ENCODE measurements at places on chromosomes 5 and 9.

GRCh38 chr9:123508048-123508447 is 152.1 kb downstream of the CRB2 start:
- DNase-seq, result no peak

- DNase-seq, result no peak
These were observed 5.5 kb upstream of the NINJ1 start for GRCh38 chr9:93139365-93140182.

DNA sequence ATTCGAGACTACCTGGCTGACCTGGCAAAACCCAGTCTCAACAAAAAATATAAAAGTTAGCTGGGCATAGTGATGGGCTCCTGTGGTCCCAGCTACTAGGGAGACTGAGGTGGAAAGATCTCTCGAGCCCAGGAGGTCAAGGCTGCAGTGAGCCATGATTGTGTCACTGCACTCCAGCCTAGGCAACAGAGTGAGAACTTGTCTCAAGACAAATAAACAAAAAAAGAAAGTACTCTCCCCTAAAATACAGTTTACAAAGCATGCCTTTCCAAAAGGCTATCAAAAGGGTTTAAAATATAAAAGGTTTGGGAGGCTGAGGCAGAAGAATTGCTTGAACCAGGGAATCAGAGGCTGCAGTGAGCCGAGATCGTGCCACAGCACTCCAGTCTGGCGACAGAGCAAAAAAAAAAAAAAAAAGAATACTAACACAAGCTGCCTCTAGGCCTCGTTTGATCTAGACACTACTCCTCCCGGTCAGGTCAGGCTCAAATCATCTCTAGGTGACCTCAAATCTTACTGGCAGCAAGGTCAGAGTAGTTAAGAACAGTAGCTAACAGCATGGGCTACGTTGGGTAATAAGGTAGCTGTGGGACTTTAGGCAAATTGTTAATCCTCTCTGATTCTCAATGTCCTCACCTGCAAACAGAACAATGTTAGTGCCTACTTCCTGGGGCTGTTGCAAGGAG is 9.3 kb downstream of the NAIF1 start:
- no peak for DNase-seq

GRCh38 chr9:113528088-113528487 is 64.6 kb downstream of the RGS3 start:
- DNase-seq, result no peak

DNA sequence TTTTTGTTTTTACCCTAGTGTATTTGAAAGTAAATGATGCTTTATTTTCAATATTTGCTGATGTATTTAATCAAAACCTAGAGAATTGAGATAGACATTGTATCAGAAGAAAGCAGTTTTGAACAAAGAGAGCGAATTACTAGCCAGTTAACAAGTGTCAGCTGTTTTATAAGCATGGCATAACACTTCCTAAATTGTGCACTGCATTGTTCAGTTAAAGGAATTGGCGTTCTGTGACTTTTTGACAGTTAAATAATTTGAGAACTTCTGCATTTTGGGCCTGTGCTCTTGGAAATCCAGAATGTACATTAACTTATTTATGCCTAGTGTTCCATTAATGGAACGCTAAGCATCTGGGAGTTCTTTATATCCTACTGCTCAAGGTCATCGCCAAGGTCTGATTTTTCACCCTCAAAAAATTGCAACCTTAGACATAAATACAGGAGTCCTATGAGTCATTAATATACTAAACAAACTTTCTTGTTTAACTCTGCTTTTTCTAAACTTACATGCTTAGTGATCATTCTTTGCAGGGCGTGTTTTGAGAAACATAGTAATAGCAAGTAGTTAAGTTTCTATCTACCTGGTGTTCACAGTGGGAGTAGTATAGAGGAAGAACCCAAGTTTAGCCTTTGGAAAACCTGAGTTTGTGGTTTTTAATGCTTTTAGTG is 31.1 kb downstream of the RASA1 start:
- no peak for DNase-seq

GRCh38 chr5:178289438-178289837 is 56.8 kb upstream of the PHYKPL start:
- no peak for DNase-seq

DNA sequence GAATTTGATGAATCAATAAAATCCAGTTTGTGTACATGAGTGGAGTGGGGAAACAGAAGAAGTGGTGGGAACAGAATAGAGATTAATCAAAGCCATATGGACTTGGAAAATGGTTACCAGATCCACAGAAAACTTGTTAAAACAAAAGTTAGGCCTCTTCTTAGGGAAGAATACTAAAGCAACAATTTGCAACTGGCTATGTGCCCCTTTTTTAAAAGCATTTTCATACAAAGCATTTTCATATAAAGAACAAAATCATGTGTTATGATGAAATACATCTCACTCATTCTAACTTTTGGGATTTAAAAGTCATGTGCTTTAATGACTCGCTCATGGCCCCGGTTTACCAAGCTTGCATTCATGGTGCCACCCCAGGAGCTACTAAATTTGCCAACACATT is 276.9 kb downstream of the EFNA5 start:
- DNase-seq, result peak; percentile 53

DNA sequence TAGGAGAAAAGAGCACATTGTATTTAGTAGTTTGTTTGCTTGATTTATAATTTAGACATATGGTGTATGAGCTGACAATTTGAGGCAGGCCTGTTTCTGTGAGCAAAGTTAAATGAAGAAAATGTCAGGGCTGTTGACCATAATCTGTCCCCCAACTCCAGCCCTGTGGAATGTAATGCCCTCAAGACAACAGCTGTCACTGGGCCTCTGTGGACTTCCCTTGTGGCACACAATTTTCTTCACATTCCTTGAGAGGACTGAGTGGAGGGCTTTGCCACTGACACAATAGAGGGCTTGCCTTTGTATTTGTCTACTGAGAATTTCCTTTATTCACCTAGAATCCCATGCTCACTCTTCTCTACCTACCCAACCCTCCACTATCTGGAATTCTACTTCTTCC is 141.2 kb upstream of the CD180 start:
- DNase-seq, result no peak

- DNase-seq, result no peak
These were observed 801.5 kb downstream of the NR2F1-AS1 start for GRCh38 chr5:92779536-92779935.

- DNase-seq, result no peak
These were observed 100.4 kb upstream of the CLINT1 start for GRCh38 chr5:157959370-157959769.

GRCh38 chr9:117733465-117733864 is 29.3 kb downstream of the TLR4 start:
- no peak for DNase-seq

GRCh38 chr9:86723346-86723745 is 224.0 kb downstream of the GAS1 start:
- no peak for DNase-seq

DNA sequence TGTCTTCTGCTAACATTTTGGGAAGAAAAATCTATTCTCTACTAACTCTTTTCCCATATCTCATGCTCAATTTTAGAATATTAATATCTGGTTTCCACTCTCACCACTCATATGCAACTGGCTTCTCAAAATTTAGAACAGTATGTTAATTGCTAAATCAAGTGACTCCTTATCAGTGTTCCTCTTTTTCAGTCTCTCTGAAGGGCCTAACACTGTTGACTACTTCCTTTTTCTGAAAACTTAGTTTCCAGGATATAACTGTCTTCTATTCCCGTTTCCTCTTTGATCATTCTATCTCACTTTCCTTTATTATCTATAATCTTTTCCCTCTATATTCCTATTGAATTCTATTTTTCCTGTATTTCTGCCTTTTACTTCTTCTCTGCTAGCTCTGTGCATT is 1717.2 kb upstream of the C9orf72 start:
- DNase-seq, result no peak

- peak; percentile 46 for DNase-seq
These were observed 477.9 kb downstream of the ACTL7B start for GRCh38 chr9:108377881-108378280.

DNA sequence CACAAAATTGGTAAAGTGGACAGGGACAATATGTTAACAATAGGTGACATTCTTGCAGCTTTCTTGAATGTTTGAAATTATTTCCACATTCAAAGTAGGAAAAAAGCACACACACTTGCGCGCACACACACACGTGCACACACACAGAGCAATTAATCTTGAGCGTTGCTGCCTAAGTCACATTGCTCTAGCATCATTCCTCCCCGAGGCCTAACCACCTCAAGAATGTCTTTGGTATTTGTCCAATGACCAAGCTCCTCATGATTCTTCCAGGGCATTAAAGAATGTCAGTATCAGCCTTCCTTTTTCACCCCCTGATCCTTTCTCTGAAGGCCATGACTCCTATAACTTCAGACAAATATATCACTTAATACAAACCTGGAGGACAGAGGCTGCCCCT is 198.1 kb downstream of the NPR3 start:
- DNase-seq, result peak; percentile 51

DNA sequence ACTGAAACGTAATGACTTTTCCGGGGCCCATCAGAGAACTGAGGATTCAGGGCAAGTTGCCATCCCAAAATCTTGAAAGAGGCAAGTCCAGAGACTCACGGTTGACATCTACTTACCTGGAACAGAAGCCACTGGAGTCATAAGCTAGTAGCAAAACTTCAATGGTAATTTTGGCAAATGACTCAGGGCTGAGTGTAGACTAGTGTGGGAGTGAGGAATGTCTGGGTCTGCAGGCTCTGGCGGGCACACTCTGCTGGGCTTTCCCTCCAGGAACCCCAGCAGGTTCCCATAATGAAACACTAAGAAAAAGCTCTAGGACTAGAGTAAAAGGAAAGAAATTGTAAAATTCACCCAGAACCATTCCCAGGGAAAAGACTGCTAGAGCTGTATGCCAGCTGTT is 122.9 kb upstream of the NFIL3 start:
- peak; percentile 57 for DNase-seq

GRCh38 chr5:119161430-119161829 is 90.5 kb downstream of the DMXL1 start:
- no peak for DNase-seq

- peak; percentile 75 for DNase-seq
These were observed 536.9 kb upstream of the ZNF608 start for GRCh38 chr5:125283372-125283771.

DNA sequence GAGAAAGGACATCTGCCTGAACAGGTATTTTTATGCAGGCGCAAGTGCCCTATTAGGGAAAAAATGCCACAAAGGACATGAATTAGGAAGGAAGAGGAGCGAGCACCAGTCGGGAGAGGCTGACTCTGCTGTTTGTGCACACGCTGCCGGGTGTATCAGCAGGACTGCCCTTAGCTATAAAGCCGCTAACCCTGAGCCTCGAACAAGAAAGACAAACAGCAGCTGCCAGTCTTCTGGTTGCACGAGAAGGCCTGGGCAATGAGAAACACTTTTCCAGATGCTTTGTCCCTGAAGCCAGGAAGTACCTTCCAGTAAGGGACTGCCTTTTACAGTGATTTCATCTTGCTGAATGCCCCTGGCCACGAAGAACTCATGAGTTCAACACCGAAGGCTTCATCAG is 12.6 kb downstream of the QSOX2 start:
- no peak for DNase-seq

DNA sequence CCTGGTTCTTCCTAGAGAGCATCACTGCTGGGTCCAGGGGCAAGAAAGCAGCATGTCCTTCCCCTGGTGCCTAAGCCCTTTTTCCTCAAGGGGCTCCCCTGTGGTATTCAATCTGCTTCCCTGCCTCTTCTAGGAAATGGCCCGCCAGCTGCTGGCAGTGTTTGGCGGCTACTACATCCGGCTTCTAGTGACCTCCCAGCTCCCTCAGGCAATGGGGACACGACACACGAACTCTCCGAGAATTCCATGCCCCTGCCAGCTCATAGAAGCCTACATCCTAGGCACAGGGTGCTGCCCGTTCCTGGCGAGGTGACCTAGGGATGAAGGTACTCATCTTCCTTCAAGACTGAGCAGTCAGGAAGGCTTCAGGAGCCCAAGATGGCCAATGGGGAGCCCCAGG is 14.6 kb downstream of the TEX53 start:
- no peak for DNase-seq

GRCh38 chr5:5203451-5203850 is 63.3 kb downstream of the ADAMTS16 start:
- DNase-seq, result no peak

DNA sequence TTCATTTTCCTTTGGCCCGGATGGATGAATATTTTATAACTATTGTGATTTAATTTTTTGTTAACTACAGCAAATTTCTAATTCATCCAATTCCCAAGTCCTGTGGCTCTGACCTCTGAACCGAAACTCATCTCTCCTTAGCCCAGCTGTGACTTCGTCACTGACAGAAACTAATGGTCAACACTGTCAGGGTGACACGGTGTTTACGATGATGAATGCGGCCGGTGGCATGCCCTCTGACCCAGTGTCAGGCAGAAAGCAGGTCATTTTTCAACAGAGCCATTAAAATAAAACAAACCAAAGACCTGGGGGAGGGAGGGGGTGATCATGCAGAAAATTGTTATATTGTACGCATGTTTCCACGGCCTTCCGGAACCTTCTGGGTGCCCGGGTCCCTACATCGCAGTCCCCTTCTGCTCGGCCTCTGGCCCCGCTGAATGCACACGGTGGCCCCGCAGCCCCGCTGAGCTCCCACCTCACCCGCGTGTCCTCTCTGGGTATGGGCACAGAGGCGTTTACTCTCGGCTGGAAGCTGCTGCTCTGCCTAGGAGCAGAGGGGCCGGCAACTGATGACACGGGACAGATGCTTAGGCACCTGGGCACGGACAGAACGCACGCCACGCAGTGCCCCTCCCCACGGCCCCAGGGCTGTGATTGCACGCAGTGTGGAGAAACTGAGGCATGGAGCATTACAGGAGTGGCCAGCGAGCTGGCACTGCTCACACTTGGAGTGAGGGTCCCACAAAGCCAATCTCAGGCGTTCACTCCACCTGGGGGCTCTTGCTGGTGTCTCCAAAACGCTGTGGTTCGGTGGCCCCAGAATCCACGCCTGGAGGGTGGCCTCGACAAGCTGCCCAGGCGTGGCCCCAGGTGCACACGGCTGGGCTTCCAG is 8.1 kb downstream of the CCDC187 start:
- DNase-seq, result no peak

- no peak for DNase-seq
These were observed 70.3 kb upstream of the TARS1 start for GRCh38 chr5:33370466-33370859.

- DNase-seq, result no peak
These were observed 80.9 kb upstream of the IRX2 start for GRCh38 chr5:2832394-2832793.

- peak; percentile 19 for DNase-seq
These were observed 336.3 kb upstream of the KIF2A start for GRCh38 chr5:61969755-61970154.

- DNase-seq, result no peak
These were observed 54.4 kb upstream of the PPARGC1B start for GRCh38 chr5:149675610-149676201.

- DNase-seq, result no peak
These were observed 813.4 kb downstream of the TLE1 start for GRCh38 chr9:80875947-80876346.

DNA sequence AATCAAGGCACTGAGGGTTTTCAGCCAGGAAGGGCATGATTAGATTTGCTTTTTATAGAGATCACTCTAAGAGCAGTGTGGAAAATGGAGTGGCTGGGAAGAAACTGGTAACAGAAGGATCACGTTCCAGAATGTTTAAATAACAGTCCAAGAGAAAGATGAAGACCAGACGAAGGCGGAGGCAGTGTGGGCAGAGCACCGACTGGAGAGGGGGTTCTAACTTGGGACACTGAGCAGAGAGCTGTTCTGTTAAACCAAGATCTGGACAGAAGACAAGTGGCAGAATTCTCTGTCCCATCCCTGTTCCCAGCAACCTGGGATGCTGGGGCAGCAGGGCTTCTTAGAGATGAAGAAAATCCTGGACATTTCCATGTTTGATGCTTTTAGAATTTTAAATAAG is 249.1 kb upstream of the NR4A3 start:
- DNase-seq, result no peak

Data from adipocyte (in vitro differentiated cells).